Fibroblast of gingiva (primary cell): ENCODE measurements at places on chromosomes 6 and 20.

DNA sequence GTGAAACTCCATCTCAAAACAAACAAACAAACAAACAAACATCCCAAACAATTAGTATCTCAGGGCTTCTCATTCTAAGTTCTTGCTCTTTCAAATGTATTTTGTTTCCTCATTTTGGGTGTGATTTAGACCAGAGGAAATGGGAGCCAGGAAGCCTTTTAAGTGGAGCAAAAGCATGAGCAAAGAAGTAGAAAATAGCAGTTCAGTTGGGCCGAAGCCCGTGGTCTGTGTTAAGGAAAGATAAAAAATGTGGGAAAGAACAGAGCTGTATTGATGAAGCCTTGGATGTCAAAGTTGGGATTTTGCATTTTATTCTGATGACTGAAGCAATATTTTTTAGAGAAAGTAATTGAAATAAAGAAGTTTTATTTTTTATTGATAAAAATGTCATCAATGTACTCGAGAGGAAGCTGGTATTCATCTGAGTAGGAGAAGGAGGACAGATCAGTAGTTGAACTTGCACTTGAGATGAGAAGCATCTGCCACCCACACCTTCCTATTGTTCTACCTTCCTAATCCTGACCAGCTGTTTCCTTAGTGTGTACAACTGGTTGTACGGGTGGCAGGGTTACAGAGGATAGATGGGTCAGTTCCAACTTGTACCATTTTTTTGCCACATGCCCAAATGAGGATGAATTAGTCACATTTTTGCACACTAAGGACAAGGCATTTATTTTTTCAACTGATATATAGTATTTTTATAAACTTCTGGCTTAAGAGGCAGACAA lies 56.1 kb downstream of the KIAA0408 start:
- no peak for DNase-seq

DNA sequence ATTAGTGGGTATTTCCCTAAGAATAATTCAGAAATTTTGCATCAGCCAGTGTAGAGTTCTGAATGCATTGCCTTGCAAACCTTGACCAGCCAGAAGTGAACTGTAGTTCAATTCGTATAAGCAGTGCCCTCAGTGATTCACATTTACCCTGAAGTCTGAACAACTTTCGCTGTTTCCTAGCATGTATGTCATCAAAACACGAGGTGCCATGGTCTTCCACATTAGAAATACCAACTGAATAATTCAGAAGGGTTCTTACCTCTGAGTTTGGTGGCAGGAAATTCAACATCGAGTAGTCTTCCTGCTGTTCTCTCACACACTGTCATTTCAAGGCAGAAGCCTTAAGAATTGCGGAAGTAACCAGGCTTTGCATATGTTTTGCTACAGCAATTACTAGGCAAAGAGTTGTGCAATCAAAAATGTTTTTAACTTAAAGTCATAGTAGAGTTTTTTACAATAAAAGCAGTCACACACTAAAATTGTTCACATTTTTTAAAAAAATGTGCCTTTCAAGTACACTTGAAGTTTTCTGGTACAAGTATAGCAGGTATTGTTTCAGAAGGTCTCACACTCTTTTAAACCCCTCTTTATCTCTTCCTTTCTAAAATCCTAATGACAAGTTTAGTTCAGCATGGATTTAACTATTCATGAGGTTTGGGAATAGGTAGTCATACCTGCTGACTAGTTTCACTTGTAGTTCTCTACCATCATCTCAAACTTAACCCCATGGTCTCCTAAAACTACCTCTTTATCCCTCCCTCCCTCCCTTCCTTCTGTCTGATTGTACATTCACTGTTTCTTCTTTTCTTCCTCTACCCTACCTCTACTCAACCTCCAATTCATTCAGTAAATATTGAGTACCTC lies 118.3 kb downstream of the STXBP5 start:
- peak; percentile 77 for DNase-seq

DNA sequence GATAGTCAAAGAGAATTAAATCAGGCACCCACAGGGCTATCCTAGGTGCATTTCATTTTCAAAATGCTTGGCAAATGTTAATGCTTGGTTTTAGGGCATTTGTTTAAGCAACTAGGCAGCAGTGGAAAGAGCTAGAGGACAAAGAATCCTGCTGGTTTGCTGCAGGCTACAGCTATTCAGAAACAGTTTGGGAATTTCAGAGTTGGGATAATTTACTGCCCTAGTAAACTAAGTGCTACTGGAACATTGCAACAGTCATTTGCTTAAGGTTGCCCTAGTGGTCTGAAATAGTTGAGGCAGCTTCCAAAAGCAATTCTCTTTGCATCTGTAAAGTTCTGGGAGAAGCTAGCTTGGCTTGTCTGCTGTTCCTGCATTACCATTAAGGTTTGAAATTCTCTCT lies 312.7 kb downstream of the LAMA2 start:
- DNase-seq = no peak

DNA sequence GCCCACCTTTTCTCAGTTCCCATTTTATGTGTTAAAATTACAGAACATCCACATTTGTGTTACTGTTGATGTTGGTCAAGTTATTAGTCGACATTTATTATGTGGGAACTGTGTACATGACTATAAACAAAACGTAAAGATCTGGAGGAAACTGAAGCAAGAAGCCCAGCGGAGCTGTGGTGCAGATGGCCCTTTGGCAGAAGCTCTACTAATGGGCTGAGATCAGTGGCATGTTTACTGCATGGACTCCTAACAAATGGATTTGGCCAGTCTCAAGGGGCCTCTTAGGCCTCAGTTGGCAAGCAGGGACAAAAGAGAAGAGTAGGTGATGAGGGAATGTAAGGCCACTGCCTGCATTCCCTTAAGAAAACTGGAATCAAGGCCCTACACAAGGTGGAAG lies 282.1 kb upstream of the TCF21 start:
- no peak for DNase-seq

DNA sequence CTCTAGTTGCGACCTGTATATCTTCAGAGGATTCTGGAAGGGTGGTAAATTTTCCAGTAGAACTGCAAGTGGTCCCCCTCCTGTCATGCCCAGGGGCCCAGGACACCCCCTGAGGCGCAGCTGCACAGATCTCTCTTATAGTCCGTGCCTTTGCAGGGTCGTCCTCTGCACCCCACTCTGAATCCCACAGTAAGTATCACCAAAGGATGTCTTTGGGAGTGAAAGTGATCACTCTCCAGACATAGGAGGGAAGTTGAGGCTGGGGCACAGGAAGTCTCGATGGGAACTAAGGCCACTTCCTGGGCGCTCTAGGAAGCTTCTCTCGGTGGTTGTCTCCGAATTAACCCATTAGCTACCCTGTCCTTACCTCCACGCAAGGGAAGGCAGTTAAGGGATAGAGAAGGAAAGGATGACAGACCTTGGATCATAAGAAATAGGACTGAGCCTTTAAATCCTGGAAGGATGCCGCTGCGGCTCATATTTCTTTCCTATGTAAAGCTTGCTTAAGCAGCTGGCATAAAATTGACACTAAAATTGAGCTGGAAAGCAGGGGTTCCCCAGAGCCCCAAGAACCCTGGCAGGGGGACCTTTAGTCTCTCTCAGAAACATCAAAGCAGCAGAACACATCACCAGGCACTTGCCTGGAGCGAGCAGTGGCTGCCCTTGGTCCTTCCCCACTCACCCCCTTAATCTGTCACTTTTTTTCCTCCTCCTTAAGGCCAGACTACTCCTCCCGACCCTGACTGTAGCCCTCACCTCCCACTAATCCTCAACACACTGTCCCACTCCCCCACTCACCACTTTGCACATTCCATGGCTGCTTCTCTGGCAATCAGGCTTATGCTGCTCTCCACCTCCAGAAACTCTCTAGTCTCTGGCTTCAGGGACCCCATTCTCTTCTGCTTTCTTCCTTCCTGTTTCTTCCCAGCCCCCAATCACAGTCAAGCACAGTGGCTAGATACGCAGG lies at the start of gene ZKSCAN4:
Gene ZKSCAN4, minus strand, starts transcription at position 261 of the 967 bp plus-strand sequence. CDS start 289 bp downstream, outside the sequence.
- DNase-seq = peak; percentile 91

GRCh38 chr6:115120391-115120790 lies 777.6 kb upstream of the HS3ST5 start:
- no peak for DNase-seq

GRCh38 chr20:52382933-52383332 lies 191.4 kb upstream of the ZFP64 start:
- DNase-seq = no peak

GRCh38 chr20:56629464-56630085 lies 469 bp downstream of the TFAP2C start:
- DNase-seq = no peak

DNA sequence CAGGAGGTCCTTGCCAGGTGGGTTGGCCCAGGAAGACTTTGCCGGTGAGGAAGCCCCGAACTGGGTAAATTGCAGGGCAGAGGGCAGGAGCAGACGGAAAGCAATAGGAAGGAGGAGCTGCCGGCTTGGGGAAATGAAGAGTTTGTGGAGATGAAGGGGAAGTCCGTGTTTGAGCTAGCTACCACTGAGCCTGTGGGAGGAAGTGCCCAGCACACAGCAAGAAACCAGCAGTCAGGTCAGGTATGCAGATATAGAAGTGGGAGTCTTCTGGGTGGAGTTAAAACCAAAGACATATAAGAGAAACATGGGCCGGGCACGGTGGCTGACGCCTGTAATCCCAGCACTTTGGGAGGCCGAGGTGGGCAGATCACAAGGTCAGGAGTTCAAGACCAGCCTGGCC lies 34.7 kb downstream of the CD24 start:
- no peak for DNase-seq

GRCh38 chr20:58406422-58407001 lies 17.5 kb downstream of the VAPB start:
- no peak for DNase-seq

- DNase-seq = no peak
These were observed 75.2 kb downstream of the COL21A1 start for GRCh38 chr6:56172144-56172543.

GRCh38 chr6:135159531-135159930 lies 21.6 kb upstream of the MYB start:
- no peak for DNase-seq

GRCh38 chr6:31465718-31466117 lies 32.2 kb upstream of the MICB start:
- no peak for DNase-seq

GRCh38 chr6:154343473-154344308 lies 12.9 kb downstream of the IPCEF1 start:
- peak; percentile 21 for DNase-seq

- DNase-seq = no peak
These were observed 348.7 kb downstream of the COL12A1 start for GRCh38 chr6:74857157-74857556.

DNA sequence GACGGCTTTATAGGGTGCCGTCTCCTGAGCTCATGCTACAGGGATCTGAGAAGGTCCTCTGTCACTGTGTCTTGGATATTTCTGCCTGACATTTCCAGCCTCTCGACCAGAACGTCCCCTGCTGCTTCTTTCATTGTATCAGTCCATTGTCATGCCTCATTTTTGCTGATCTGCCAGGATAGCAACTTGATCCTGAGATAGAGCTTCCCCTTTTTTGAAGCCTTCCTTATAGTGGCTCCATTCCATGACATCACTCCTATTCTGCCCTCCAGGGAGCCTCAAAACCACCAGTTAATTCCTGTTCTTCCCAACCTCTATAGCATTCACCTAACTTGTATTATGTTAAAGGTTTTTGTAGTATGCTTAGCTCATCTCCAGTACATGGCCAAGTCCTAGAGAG lies 431.8 kb upstream of the NOX3 start:
- DNase-seq = no peak
